Hematopoietic multipotent progenitor cell treated with erythropoietin and hydrocortisone succinate and interleukin-3 and kit ligand, for 8 days (in vitro differentiated cells): ENCODE measurements at places on chromosomes 4 and X.

DNA sequence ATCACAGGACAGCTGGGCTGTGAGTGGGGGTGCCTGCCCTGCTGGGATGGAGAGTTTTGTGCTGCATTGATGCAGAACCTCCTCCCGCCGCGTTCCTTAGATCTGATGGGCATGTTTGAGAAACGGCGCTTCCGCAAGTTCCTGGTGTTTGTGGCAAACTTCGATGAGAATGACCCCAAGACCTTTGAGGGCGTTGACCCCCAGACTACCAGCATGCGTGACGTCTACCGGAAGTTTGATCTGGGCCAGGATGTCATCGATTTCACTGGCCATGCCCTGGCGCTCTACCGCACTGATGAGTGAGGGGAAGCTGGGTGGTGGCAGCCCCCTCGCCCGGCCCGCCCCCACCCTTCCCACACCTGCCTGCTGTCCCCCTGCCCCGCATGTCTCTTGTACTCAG is 2.9 kb downstream of the GDI1 start:
- no peak for DNase-seq

GRCh38 chrX:29652484-29652883 is 562.9 kb upstream of the MAGEB2 start:
- DNase-seq: no peak

DNA sequence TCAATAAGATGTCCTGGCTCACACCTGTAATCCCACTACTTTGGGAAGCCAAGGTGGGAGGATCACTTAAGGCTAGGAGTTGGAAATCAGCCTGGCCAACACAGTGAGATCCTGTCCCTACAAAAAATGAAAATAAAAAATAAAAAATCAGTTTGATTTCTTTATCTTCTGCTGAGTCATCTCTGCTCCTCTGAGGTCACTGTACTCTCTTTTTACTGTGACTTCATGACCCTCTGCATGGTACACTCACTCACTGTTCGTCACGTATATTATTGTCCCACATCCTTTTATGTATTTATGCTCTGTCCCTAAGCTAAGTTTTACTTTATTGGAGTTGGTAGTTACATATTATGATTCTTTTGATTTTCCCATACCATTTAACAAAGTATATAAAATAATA is 333.3 kb downstream of the PCDH7 start:
- DNase-seq: no peak

GRCh38 chrX:66919280-66919832 is 280.5 kb upstream of the EDA2R start:
- DNase-seq: no peak

DNA sequence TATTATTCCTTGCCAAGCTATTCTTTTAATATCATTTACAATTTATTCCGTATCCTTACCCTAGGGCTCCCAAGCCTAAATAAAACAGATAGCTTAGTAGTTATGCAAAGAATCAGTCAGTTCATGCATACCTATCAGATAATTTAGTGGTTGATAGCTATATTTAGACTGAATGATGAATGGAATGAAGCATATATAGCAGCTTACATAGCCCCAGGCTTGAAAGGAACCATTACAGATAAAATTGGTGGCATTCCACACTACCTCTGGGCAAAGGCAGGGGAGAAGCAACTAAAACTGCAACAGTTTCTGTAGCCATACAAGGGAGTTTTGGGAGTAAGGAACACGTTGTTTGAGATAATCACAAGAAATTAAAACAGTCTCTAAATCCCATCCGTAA is 2.7 kb downstream of the ACE2 start:
- DNase-seq: no peak

DNA sequence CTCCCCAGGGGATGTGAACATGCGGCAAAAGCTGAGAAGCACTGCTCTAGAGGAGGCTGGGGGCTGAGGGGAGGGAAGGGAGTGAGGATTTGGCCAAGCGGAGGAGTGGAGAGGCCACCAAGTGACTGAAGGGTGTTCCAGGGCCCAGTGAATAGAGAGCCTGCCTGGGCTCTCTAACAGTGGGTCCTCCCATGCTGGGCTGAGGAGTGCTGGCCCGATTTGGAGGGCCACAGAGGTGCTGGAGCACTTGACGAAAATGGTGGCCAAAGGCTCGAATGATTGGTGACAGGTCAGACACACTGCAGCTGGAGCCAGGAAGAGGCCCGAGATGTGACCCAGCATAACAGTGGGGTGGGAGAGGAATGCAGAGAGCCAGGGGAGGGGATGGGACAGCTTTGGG is 37.5 kb upstream of the MAP3K15 start:
- no peak for DNase-seq

- DNase-seq: no peak
These were observed 161.8 kb downstream of the NAA11 start for GRCh38 chr4:79163981-79164490.
